ENCODE measurements at places on chromosomes 2 and 18.

- DNase-seq, result no peak
Measured at GRCh38 chr2:40259900-40260299, 192.0 kb downstream of the SLC8A1 start.

DNA sequence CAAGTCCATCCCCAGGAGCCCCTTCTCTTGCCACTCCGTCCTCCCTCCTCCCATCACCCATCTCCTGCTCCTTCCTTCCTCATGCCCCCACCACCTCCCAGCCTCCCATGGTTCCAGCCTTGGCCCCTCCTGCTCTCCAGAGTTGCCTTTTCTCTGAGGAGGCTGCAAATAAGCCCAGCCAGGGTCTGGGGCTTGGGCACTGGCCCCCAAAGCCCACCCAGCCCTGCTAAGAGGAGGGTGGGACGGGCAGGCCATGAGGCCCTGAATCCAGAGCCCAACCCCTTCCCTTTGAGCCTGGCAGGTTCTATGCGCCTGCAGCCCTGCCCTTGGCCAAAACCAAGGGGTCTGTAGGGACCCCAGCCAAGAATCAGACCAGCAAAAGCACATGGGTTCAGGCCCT lies 71.6 kb downstream of the STPG4 start:
- DNase-seq, result no peak

GRCh38 chr2:117855886-117856285 lies 41.4 kb downstream of the DDX18 start:
- no peak for DNase-seq

DNA sequence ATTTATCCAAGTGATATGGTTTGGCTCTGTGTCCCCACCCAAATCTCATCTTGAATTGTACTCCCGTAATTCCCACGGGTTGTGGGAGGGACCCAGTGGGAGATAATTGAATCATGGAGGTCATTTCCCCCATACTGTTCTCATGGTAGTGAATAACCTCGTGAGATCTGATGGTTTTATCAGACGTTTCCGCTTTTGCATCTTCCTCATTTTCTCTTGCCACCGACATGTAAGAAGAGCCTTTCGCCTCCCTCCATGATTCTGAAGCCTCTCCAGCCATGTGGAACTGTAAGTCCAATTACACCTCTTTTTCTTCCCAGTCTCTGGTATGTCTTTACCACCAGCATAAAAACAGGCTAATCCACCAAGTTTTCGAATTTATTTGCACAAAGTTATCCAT lies 20.3 kb upstream of the CHST10 start:
- no peak for DNase-seq

DNA sequence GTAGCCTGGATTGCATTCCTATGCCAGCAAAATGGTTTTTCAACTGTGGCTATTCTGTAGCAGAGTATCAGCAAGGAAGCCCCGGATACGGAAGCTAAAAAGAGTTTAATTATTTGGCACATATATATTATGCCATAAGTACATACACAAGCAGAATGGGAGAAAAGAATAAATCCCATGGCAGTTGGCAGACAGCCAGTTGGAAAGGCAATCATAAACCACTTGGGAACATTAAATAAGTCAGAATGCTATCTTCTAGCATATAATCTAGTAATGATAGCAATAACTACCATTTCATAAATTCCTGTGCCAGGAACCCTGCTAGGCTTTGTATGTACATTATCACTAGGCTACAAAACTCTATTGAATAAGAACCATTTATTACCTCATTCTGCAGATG lies 26.0 kb downstream of the GALNT5 start:
- no peak for DNase-seq

DNA sequence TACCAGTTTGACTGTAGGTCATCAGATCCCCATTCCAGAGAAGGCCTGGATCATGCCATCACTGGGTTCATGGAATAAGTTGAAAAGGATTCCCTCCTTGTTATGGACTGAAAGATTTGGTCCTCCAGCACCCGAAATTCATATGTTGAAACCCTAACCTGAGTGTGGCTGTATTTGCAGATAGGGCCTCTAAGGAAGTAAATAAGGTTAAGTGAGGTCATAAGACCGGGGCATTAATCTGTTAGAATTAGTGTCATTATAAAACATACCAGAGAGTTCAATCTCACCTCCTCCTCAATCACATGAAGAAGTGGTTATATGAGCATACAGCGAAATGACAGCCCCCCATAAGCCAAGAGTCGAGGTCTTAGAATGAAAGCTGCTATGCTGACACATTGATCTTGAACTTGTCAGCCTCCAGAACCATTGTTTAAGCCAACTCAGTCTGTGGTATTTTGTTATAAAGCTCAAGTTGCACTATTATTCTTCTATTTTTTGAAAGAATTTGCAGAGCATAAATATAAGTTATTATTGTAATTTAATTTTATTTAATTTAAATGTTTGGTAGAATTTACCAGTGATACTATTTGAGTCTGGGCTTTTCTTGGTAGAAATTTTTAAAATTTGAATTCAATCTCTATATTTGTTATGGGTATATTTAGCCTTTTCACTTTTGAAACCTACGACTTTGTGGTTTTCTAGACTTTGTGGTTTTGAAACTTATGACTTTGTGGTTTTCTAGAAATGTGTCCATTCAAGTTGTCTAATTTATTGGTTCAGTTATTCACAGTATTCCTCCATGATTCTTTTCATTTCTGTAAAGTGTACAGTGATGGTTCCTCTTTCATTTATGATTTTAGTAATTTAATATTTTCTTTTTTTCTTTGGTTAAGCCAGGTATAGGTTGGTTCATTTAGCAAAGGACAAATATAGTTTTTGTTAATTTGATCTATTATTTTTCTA lies 1206.7 kb upstream of the CDH2 start:
- no peak for DNase-seq

GRCh38 chr18:45166836-45167551 lies 448.3 kb upstream of the SLC14A2 start:
- DNase-seq, result no peak

Data from amygdala (tissue), 56 donors.